ENCODE measurements at places on chromosomes 13 and 19. TPM values are rescaled to one million over a fixed set of nuclear protein-coding genes. Genes with fewer than 3 reads are reported as not detected.

Gene SYCN
- polyA plus RNA-seq, result not detected

Gene BIVM
- 20.1 TPM for polyA plus RNA-seq

Gene MISP
- polyA plus RNA-seq, result not detected

Gene HPN
- polyA plus RNA-seq, result not detected

Gene SPRED3
- not detected for polyA plus RNA-seq

- no peak overlapping the region for H3K4me3 ChIP-seq
- no peaks in the 10 kb centered on the region for H3K36me3 ChIP-seq
- peaks cover 7% of the 10 kb centered on the region for H3K4me1 ChIP-seq
- H3K27ac ChIP-seq, result no peak overlapping the region
- DNase-seq, result no peak
- H3K27me3 ChIP-seq, result no peaks in the 10 kb centered on the region
These were observed 77.3 kb upstream of the KL start for GRCh38 chr13:32938907-32939306.

- peaks cover 5% of the 10 kb centered on the region for H3K27me3 ChIP-seq
- peaks cover 3% of the 10 kb centered on the region for H3K36me3 ChIP-seq
- no peak for DNase-seq
- peak overlapping the region; percentile 99 for H3K27ac ChIP-seq
These were observed 438 bp downstream of the PRKCSH start for GRCh38 chr19:11435833-11436313.

DNA sequence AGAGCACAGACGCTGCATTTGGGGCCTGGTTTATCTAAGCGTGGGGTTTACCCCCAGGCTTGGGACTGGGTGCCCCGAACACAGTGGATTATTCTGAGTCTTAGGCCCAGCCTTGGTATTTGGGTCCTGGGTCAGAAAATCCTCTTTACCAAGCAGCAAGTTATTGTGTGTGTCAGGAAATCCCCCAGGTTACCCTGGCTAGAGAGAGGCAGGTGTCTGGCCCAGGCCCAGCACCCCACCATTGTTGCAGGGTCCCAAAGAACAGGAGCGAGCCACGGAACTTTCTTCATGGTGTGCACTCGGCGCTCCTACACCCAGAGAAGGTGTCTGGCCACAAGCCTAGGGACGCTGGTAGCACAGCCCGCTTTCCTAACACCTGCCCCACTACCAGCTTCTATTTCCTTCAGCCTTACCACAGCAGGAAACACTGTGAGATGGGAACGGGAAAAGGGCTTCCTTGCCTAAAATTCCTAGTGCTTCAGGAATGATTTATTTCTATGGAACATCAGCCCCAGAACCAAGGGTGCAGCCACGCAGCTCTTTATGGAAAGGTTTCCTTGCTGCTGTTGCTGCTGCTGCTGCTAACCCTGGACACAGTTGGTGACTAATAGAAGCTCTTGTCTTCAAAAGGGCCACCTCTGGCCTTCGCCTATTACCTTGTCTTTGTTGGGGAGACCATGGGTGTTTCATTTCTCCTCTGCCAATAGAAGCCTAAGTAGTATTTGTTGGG, 7.4 kb upstream of the CDX2 start:
- H3K4me3 ChIP-seq, result no peak overlapping the region
- no peaks in the 10 kb centered on the region for H3K36me3 ChIP-seq
- no peak overlapping the region for H3K27ac ChIP-seq

DNA sequence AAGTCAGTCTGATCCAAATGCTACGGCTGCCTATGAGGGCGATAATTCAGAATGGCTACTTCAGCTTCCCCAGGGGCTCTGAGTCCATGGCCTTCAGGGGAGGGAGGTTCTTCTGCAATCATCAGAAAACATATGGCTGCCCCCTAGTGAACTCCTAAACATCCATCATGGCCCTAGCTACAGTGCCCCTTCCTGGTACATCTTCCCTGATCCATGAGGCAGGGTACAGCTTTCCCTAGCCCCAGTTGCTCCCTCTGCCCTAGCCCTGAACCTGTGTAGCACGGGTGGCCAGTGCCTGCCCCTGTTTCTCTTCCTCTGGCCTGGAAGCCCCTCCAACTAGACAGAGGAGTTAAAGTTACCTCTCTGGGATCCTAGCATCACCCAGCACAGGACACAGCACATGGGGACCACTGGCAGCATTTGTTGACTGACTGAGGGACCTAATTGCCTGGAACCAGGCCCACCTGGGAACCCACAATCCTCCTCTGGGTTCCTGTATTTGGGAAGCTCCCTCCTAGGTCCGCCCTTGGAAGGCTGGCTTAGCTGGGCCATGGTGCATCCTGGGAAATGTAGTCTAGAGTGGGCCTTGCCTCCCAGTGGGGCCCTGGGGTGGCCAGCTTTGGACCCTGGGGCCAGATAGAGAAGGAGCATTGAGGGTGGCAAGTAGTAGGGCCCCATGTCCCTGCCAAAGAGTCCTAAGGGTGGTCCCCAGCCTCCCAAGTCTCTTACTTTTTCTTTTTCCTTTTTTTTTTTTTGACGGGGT, 17.7 kb upstream of the SEMA6B start:
- no peak for DNase-seq
- no peak overlapping the region for H3K27ac ChIP-seq
- peaks cover 16% of the 10 kb centered on the region for H3K27me3 ChIP-seq
- no peak overlapping the region for H3K4me3 ChIP-seq

DNA sequence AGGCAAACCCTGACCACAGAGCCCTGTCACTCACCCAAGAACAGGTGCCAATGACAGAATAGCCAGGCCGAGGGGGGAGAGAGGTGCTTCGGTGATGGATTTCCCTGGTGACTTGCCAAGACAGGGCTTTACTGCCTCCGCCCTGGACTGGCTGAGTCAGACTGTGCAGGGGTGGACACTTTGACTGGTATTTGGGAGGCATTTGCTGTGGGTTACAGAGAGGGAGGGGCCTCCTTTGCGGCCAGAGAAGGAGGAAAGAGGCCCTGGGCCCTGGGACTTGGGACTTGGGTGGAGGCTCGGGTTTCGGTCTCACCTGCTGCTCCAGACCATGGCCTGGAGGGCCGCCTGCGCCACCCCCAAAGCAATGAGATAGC, 4.6 kb upstream of the EPS8L1 start:
- peaks cover 32% of the 10 kb centered on the region for H3K27me3 ChIP-seq
- no peak for DNase-seq
- H3K27ac ChIP-seq, result no peak overlapping the region
- no peak overlapping the region for H3K4me3 ChIP-seq
- peaks cover 10% of the 10 kb centered on the region for H3K4me1 ChIP-seq

GRCh38 chr19:36514012-36514612, 14.0 kb downstream of the ZNF260 start:
- DNase-seq, result no peak
- H3K27me3 ChIP-seq, result no peaks in the 10 kb centered on the region
- peaks cover 68% of the 10 kb centered on the region for H3K36me3 ChIP-seq
- H3K4me3 ChIP-seq, result no peak overlapping the region
- peaks cover 10% of the 10 kb centered on the region for H3K4me1 ChIP-seq

DNA sequence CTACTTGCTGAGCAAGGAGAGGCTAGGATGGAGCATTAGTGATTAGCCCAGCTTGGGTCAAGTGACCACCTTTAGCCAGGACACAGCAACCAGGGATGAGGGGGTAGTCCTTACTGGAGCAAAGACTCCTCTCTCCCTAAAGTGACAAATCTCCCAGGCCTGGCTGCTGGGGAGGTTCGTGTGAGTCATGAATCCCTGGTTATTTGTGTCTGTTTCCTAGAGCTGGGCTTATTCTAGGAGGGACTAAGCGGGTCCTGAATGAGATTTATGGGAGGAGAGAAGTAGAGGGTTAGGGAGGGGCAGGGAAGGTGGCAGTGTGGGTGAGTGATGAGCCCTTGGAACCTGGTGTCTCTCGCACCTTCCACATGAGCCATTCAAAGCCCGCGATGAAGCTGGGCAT, 487.3 kb downstream of the TSHZ3 start:
- DNase-seq, result no peak
- H3K27ac ChIP-seq, result no peak overlapping the region
- no peaks in the 10 kb centered on the region for H3K36me3 ChIP-seq

DNA sequence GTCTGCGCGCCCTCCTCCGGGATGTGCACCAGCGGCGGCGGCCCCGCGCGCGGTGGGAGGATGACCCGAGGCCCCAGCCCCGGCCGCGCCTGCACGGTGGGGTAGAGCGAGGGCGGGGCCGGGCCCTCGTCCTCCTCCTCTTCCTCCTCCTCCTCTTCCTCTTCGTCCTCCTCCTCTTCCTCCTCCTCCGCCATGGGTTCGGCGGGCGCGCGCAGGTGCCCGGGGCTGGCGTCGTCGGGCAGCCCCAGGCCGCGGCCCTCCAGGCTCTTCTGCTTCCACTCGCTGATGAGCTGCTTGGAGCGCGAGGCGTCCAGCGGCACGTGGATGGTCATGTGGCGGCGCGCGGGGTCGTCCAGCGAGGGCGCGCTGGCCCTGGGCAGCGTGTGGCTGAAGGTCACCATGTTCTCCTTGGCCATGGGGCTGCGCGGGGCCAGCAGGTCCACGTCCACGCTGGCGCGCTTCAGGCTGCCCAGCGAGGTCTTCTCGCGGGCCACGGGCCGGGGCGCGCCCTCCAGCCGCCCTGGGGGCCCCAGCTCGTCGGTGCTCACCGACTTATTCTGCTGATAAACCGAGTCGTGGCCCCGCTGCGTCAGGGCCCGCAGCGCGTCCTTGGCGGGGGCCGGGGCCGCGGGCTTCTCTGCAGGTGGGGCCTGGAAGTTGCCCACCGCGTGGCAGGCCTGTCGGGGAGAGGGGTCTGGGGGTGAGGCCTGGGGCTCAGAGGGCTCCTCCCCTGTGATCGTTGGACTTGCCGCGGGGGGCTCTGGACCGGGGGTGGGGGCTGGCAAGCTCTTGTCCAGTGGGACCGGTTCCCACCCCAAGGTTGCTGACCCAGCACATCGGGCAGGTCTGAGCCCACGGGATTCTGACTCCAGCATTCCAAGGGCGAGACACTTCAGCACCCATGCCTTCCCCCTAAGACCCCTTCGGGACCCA, 8.3 kb downstream of the PLPPR3 start:
- no peak for DNase-seq
- H3K27me3 ChIP-seq, result peaks cover 33% of the 10 kb centered on the region
- H3K27ac ChIP-seq, result no peak overlapping the region
- peaks cover 16% of the 10 kb centered on the region for H3K36me3 ChIP-seq

DNA sequence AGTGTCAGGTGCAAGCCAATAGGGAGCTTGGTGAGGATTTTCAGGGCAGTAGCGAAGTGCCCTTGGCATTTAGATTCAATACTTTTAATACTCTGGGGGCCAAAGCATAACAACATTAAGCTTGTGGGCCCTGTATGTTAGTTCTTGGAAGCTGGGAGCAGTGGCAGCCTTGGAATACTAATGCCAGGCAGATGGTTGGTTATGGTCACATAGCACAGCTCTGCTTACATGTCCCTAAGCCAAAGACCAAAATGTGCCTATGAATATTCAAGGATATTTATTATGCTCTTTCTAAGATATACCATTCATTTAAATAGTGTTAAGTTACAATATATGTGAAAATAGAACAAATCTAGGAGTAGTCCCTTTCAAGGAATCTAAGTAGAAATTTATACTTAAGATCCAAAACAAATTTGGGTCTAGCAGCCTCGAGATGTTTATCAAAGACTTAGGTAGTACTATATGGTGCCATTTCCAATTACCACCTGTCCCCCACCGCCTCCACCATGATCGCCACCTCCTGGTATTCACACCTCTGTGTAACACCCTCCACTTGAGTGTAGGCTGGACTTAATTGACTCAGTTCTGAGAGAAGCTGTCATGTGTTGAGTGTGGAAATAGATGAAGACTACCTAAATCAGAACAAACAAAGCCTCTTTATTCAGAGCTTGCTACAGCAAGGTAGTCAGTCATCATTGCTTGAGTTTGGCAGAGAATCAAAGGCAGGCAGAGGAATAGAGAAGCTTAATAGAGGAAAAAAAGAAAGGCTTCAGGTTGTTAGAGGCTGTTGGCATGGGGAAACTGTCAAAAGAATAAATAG, 261.0 kb downstream of the GPC5 start:
- no peaks in the 10 kb centered on the region for H3K4me1 ChIP-seq
- H3K27ac ChIP-seq, result no peak overlapping the region
- no peaks in the 10 kb centered on the region for H3K27me3 ChIP-seq
- no peak for DNase-seq
- no peaks in the 10 kb centered on the region for H3K36me3 ChIP-seq

DNA sequence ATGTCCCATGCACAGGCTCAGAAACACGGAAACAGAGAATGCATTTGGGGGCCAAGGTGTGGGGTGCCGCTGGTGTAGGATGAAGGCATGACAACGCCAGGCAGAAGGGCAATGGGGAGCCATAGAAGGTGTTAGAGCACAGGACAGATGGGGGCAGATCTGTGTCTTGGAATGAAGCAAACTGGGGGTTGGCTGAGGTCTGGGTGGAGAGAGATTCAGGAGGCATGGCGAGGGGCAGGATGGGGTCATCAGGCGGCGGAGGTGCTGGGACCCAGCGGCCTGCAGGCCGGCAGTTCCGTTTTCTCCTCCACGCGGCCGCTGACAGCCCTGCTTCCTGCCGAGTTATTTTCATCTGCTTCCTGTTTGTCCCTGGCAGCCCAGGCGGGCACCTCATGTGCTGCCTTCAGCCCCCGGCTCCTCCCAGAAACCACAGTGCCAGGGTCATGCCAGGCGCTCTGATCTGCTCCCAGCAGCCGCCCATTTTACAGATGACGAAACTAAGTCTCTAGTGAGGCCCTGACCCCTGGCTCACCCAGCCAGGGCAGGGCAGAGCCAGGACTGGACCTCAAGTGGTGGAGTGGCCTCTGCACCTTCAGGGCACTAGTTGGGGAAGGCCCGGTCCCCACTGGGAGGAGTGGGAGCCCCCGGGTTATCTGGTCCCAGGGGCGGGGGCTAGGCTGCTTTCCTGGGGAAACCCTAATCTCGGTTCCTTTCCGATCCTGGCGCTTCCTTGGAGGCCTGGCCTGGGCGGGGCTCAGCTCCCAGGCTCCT, 2.2 kb downstream of the ARHGAP45 start:
- H3K27ac ChIP-seq, result peak overlapping the region; percentile 96
- peaks cover 53% of the 10 kb centered on the region for H3K4me1 ChIP-seq
- DNase-seq, result peak; percentile 71
- peaks cover 40% of the 10 kb centered on the region for H3K27me3 ChIP-seq
- peak overlapping the region; percentile 98 for H3K4me3 ChIP-seq

DNA sequence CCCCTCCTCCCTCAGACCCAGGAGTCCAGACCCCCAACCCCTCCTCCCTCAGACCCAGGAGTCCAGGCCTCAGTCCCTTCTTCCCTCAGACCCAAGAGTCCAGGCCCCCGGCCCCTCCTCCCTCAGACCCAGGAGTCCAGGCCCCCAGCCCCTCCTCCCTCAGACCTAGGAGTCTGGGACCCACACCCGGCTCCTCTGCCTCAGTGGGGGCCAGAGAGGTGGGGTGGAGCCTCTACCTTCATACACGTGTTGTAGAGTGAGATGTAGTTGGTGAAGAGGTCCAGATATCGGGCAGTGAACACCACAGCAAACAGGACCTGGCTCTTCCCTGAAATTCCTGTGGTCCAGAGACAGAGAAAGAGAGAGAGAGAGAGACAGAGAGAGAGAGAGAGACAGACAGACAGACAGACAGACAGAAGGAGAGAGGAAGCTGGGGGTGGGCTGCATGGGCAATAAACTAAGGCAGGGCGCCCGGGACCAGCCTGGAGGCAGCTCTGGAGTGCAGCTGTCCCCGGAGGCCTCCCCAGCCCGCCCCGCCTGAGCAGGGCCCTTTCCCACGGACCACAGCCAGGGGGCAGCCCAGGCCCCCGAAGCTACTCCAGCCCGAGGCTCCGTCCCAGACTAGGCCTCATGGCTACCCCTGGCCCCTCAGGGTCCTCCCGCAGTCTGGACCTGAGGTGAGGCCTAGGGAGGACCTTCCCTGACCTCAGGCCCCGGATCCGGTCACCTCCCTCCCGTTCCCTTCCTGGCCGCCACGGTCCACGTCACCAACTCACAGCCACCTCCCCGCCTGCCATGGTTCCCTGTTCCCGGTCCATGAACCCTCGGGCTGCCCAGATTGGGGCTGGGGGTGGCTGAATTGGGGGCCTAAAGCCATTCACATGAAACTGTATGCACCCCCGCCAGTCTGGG, 907 bp downstream of the KDELR1 start:
- peak; percentile 69 for DNase-seq
- H3K27ac ChIP-seq, result peak overlapping the region; percentile 84
- peaks cover 15% of the 10 kb centered on the region for H3K4me1 ChIP-seq
- peak overlapping the region; percentile 91 for H3K4me3 ChIP-seq
- peaks cover 8% of the 10 kb centered on the region for H3K36me3 ChIP-seq
